CD4-positive, alpha-beta T cell treated with Interleukin-4 for 4 hours (primary cell): ENCODE measurements at places on chromosomes 3 and 15.
A peak's percentile ranks its signal among the peaks of the same experiment; 100 is the strongest.

- no peak for DNase-seq
These were observed 1.9 kb upstream of the FETUB start for GRCh38 chr3:186638259-186638658.

GRCh38 chr3:171821044-171821443 lies 10.8 kb upstream of the PLD1 start:
- DNase-seq = no peak

- peak; percentile 37 for DNase-seq
These were observed 35.8 kb downstream of the PRKCD start for GRCh38 chr3:53196575-53197407.

DNA sequence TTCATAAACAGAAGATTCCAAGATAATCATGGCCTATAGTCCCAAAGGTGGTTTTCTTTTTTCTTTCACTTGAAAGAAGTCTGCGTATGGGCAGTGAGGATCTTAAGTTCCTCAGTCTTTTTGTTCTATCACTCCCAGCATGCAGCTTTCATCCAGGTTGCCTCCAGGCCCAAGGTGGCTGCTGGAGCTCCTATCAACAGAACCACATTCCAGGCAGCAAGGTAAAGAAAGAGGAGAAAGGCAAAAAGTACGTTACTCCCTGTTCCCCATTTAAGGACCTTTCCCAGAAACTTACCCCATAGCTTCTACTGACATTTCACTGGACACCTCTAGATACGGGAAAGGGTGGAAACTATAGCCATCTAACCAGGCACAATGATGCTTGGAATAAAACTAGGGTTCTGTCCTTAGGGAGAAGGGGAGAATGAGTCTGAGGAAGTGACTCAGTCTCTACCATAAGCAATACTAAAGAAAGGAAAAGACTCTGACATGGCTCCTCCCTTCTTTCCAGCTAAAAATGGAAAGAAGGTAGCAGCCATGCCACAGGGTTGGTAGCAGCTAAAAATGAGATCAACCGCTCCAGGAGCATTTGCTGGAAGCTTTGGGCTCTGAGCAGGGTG lies 313.9 kb upstream of the NR2E3 start:
- DNase-seq = no peak

- no peak for DNase-seq
These were observed 756 bp downstream of the CLPX start for GRCh38 chr15:65184305-65184867.

DNA sequence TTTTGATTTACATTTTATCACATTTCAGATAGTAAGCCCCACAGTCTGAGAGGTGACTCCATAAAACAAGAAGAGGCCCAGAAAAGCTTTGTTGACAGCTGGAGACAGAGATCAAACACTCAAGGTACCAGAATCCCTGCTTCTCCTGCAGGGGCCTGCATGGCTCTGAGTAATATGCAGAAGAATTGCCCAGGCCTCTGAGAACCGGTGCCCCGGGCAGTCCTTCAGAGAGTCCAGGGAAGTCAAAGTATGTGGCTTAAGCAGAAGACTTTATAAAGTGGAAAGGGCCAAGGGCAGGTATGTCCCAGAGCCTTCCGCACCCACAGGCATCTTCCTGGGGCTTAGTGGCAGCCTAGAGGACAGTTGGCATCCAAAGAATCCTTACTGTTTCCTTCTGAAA lies 12.8 kb downstream of the ATRIP start:
- DNase-seq = no peak

- no peak for DNase-seq
These were observed 14.9 kb downstream of the SIAH2 start for GRCh38 chr3:150747886-150748683.

GRCh38 chr3:85164436-85164835 lies 205.6 kb downstream of the CADM2 start:
- no peak for DNase-seq

- DNase-seq = no peak
These were observed 76.0 kb upstream of the FAN1 start for GRCh38 chr15:30827625-30828303.

- no peak for DNase-seq
These were observed 3.3 kb downstream of the LYSMD4 start for GRCh38 chr15:99729920-99730319.

- DNase-seq = no peak
These were observed 1560.4 kb downstream of the OTOL1 start for GRCh38 chr3:163056874-163057497.

GRCh38 chr15:101010781-101011180 lies 91.6 kb downstream of the LRRK1 start:
- DNase-seq = no peak

GRCh38 chr3:64299206-64299605 lies 73.9 kb upstream of the PRICKLE2 start:
- DNase-seq = no peak

DNA sequence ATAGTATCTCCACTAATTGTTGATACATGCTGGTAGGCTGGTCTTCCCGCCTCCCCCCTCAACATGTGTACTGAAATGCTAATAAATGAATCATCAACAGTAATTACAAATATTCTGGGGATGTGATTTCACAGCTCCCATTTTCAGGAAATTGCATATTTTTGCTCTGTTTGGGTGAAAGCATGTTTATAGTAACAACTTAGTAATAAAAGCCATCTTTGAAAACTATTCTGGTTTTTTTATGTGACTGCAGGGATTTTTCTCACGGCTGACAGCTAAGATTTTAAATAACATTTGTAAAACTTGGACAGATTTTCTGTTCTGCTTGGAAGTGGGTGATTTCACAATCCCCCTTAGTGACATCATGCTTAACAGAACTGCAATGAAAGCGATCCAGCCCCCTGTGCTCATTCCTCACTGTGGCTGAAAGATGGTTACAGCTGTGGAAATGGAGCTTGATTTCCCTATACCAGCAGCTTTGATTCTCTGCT lies 25.6 kb upstream of the FAM174B start:
- DNase-seq = no peak

DNA sequence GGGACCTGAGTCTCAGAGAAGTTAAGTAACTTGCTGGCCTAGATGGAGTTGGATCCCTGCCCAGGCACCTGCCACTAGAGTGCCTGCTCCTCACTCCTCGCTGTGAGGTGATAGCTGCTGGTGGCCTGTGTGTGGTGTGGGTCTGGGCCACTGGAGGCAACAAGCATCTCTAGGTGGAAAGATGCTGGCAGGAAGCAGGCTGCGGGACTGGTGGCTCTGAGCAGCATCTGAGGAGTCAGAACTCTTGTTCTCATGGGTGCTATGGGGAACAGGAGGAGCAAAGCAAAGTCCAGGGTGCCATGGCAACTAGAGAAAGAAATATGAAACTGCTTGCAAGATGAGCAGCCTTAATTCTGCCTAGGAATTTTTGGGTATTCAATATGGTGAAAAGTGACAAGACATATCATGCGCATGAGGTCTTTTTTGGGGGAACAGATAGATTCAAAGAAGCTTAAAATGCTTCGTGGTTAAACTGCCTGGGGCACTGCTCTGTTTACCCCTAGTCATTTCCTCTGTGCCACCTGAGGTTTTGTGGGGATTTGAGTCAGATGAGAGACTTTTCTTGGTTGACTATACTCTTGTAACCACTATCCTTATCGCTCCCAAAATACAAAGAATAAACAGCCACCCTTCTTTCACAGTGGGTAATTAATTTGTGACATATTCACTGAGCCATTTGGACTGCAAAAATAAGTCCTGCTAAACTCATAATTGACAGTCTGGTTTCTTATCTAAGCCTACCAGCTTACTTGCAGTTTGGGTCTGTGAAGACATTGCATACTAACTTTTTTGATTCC lies 50.3 kb downstream of the MED12L start:
- peak; percentile 34 for DNase-seq

DNA sequence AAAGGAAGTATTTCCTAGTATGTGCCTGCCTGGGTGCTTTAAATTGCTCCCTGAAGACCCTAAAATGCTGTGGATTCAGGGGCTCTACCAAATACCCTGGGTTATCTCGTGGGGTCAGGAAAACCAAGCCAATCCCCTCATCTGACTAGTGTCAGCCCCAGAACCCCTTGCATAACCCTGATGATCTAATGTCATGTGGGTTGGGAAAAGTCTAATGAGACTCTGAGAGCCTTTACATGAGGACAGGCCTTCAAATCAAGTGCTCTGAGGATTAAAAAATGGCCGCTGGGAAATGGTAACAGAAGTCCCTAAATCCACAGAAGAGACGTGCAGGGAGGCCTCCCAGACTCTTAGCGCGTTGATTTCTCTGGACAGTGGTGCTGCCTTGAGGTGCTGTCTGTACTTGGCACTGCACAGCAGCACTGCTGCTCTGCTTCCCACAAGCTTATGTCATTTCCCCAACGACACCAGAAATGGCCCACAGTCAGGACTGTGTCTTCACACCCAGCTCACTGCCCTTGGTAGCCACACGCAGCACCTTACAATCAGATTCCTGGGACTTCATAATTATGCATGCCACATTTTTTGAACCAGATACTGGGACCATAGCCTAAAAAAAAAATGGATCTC lies 16.6 kb downstream of the EIF4E3 start:
- DNase-seq = no peak

GRCh38 chr3:127539366-127540060 lies 51.0 kb downstream of the TPRA1 start:
- no peak for DNase-seq

DNA sequence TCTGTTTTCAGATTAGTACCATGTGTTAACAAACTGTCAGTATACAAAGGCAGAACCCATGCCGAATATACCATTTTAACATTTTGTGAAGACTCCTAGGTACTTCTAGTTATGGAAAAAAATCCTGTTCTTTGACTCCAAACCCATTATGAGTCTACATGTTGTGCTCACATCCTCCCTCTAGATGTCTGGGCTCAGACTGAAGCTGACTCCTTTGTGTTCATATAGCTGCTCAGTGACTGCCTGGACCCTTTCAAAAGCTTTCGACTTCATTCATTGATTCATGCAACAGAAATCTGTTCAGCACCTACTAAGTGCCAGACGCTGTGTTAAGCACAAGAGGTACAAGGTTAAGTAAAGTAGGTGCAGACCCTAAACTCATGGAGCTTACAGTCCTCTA lies 60.5 kb downstream of the MEGF11 start:
- no peak for DNase-seq

DNA sequence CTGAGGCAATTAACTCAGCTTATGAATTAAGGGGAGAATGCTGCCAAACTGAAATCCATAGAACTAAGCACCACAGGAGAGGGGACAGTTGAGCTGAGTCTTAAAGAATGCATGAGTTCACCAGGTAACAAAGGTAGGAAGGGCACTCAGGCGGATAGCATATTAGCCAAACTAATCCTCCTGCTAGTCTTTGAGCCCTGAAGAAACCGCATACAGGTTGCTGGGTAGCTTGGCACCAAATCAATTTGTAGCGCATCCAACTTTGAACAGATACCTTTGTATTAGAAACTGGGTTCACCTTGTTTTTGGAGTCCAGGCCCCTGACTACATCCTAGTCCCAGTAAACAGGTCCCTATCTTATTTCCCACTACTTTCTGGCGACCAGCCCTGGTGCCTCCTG lies 93.7 kb downstream of the FRMD4B start:
- no peak for DNase-seq

DNA sequence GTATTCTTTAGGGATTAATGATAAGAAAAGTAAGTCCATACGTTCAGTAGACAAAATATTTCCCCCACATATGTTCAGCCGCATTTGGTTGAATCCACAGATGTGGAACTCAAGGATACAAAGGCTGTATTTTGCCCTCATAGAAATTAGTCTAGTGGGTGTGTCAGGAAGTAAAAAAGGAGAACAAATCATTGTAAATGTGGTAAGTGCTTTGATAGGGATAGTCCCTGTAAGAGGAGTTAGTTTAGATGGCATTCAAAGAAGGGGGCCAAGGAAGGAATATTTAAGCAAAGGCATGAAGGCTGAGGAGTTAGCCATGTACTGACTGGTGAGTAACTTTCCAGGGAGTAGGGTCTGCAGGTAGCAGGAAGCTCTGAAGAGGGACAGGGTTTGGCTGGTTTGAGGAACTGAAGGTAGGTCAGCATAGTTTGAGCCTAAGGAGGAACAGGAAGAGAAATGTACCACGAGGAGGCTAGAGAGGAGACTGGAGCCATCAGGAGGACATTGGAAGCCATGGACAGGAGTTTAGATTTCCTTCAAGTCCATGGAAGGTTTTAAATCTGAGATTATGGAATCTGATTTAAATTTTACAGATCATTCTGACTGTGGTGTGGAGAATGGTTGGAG lies 98.8 kb downstream of the MME start:
- DNase-seq = no peak

DNA sequence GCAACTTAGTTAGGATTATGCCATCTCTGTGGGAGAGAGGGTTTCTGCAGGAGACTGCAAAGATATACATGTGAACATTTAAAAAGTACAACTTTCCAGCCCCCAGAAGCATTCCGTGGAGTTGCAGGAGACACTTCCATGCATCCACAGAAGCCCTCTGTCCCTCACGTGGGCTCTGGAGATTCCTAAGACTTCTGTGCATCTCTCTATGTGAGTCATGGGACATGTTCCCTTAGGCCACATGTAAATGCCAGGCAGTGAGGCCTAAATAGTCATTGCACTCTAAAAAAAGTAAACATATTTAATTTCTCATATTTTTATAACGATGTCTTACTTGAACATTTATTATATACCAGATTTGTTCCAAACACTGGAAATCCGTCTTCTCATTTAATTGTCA lies 126.5 kb upstream of the ROPN1 start:
- DNase-seq = no peak

DNA sequence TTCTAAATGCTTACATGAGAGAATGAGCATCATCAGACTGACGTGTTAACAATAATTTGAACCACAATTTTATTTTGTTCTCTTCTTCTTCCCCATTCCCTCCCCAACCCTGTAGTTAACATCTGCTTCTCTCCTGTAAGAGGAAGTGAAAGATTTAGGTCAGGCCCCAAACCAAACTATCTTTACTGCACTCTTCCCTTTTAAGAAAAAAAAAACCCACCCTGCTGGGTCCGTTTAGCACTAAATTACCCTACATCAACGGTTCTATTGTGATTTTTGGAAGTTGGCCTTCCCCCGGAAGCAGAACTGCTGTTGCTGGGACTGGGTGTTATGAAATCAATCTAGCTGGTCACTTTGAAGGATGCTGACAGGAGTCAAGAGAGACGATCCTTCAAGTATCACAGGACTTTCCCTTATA lies 49.4 kb downstream of the NFKBIZ start:
- DNase-seq = peak; percentile 5

- DNase-seq = no peak
These were observed 85.7 kb downstream of the ADAMTSL3 start for GRCh38 chr15:83739629-83740028.

- no peak for DNase-seq
These were observed 46.8 kb downstream of the DNAJC13 start for GRCh38 chr3:132464066-132464465.

DNA sequence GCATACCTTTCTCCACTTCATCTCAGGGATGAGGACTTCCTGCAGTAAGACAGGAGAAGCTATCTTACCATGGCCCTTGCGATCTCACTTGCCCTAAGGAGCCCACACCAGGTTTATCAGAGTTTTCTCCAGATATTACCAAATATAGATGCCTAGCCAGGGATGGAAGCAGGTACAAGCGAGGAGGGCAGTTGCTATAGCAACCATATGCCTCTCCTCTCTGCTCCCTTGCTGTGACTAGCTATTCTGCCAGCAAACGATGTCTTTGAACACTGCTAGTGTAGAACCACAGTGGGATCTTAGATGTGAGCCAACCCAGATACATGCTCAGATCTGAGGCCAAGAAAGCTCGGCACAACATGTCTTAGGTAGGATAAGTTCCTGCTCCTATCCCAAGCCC lies 33.9 kb downstream of the GRAMD2A start:
- no peak for DNase-seq
